ENCODE measurements at places on chromosomes 7 and 10.

DNA sequence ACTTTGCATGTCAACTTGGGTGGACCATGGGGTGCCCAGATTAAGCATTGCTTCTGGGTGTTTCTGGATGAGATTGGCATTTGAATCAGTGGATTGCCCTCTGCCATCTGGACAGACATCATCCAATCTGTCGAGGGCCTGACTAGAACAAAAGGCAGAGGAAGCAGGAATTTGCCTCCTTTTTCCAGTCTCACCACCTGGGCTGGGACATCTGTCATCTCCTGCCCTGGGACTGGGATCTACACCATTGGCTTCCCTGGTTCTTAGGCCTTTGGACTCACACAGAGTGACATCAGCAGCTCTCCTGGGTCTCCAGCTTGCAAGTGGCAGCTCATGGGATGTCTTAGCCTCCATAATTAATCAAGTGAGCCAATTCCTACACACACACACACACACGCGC, 10.3 kb downstream of the SLC13A4 start:
- no peak for DNase-seq

- no peak for DNase-seq
Observed at GRCh38 chr7:106057962-106058927, 53.9 kb downstream of the SYPL1 start.

DNA sequence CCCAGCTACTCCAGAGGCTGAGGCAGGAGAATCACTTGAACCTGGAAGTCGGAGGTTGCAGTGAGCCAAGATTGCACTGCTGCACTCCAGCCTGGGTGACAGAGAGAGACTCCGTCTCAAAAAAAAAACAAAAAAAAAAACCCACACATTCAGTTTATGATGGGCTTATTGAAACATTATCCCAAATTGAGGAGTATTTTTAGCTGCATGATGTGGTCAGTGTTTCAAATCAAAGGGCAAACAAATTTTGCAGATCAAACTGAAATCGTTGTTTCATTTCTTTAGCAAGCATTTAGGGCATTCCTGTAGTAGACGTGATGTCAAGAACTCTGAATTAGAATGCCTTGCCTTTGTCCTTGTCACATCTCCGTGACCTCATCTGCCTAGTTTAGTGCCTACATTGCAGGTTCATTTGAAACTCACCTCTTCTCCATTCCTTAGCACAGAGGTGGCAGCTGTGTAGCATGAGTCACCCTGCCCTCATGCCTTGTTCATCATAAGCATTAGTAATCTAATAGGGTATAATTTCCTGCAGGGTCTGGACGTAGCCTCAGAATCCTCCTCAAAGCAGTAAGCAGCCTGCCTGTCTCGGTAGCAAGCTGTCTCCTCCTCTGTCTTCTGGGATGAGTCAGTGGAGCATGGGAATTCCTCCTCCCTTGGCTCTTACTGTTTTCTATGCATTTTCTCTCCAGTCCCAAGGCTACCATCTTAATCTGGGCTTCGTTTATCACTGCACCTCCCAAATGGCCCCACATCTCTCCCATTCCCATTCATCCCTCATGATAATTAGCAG, 73.8 kb downstream of the CUL1 start:
- no peak for DNase-seq

DNA sequence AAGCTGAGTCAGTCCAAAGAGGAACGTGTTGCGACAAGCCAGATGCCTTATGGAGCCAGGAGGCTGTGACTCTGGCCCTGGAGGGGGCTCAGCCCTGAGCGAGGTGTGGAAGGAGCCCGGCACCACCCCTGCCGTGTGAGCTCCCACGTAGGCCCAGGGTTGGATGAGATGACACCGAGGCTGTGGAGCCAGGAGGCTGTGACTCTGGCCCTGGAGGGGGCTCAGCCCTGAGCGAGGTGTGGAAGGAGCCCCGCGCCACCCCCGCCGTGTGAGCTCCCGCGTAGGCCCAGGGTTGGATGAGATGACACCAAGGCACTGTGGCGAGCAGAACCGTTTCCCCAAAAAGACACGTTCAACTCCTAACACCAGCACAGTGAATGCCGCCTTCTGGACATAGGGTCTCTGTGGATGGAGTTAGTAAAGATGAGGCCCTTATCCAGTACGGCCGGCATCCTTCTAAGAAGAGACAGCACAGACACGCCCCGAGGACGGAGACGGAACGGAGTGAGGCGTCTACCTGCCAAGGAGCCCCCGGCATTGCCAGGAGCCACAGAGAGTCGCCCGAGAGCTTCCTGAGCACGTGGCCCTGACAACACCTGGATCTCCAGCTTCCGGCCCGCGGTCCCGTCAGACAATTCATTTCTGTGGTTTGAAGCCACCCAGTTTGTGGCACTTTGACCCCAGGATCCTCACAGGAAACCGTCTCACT, 472.5 kb downstream of the DNAJB6 start:
- no peak for DNase-seq

- DNase-seq, result no peak
Observed at GRCh38 chr10:104612571-104613205, 28.4 kb upstream of the SORCS3 start.

DNA sequence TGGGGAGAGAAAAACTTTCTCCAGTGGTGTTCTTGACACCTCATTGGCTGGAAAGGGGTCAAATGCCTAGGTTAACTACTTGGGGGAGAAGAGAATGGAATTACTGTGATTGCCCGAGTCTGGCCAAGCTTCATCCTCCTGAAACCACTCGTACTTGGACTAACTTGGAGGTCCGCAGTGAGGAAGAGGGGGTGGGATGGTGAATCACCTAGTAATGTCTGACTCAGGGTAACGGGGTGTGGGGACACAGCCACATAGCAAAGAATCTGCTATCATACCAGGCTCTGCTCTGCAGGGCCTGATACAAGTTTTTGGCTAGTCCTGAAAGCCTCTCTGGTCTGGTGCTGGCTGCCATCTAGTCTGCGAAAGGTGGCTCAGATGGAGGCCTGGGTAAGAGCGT, 190.9 kb downstream of the RPS24 start:
- no peak for DNase-seq

DNA sequence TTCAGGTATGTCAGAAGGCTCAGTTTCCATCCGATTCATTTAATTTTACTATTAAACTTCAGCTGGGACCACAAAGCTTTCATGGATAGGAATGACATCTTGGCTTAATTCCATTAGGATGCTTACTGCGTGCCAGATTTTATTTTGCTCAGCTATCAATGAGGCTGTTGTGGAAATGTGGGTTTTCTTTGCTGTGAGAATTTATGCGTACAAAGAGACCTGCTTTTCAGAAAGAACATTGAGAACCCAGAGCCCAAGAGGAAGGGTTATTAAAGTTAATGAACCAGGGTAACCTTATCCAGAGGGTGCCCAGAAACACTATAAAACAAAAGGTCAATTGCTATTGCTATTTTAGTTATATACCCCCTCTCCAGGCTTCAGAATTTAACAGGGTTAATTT, 98.3 kb downstream of the MKLN1 start:
- DNase-seq, result no peak

DNA sequence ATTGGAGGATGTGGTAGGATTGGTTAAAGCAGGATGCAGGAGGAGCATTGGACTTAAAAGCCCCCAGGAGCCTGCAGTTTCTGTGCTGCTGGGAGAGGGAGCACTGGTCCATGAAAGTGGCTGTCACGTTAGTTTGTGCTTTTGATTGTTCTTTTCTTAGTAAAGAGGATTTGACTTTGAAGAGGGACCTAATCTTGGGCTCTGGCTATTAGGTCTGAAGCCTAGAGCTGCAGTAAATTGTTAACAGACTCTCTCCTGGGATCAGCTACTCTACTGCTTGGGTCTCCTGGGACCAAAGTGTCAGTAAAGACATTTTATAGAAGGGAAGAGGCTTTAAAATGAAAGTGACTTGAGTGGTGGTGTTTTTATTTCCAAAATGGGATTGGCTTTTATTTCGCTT, 3.7 kb downstream of the ZFYVE27 start:
- no peak for DNase-seq

DNA sequence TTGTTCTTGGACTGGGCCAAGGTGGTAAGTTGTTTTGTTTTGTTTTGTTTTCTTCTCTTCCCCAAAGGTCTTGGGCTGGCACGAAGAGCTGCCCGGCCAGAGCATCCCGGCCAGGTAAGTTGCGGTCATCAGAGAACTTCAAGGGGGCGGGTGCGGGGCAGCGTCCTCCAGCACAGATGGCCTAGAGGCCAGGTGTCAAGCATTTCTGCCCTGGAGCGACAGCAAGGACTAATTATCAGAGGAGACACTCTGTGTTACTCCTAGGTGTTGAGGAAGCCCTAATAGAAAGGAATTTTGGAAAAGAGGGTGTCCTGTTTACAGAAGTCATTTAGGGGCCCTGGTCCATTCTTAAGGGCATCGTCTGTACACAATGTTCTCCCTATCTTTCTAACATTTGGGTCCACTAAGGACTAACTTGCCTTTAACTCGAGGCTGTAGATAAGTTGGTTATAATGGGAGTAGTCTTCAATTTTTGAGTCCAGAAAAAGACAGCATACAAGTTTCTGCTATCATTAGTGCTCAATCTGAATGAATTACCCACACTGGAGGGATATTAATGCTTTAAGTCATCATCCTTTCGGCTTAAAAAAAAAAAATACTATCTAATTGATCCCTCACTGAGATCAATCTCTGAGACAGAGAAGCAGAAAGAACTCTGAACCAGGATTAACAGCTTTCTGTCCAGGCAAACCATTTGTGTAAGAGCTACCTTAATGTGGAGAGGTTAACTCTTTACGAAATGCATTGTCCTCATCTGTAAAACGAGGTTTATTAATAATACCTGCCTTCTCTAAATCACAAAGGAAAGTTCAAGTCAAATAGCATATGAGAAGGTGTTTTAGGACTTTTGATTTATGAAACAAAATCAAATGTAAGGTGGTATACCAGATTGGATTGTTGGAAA, 1.5 kb downstream of the ITGB8 start:
- DNase-seq, result no peak

DNA sequence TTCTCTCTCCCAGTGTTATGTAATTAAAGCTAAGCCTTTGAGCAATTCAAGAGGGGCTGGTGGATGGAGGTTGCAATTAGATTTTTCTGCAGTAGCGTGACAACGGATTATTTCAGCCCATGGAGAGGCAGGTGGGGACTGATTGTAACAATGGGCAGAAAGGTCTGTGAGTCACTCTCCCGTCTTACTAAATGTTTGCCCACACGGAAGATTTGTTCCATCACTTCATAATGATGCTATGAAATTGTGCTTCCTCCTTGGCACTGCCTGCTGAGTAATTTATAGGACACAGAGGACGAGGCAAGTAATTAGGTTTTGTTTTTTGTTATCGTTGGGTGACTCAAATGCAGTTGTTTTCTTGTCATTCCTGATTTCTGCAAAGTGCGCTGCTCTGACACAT, 594.5 kb upstream of the DPP6 start:
- DNase-seq, result no peak

DNA sequence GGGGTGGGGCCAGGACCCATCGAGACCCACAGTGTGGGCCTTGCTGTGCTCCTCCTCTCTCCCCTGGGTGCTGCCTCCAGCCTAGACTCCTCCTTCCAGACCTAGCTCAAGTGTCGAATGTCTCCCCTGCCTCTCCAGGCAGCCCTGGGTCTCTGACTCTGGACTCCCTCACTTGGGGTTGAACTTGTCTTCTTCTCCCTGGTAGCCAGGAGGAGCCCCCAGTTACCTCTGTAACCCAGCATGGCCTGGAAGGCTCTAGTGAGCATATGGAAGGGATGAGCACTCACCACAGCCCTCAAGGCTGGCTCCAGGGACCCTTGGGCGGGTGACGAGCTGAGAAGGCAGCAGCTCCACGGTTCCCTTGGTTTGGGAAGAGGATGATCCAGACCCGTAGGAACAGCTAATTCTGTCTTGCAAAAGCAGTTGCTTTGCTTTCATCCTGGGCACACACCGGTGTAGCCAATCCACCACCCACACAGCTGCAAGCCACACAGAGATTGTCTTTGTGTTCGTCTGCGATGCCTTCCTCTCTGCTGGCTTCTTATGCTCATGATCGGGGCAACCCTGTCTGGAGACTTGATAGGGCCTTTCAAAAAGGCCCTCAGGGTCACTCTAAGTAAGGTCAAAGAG, 52.3 kb upstream of the ANTXRL start:
- DNase-seq, result no peak

- DNase-seq, result no peak
Observed at GRCh38 chr7:43584195-43584586, 1.3 kb downstream of the STK17A start.

- DNase-seq, result no peak
Observed at GRCh38 chr10:133275684-133276092, 980 bp downstream of the ADAM8 start.

DNA sequence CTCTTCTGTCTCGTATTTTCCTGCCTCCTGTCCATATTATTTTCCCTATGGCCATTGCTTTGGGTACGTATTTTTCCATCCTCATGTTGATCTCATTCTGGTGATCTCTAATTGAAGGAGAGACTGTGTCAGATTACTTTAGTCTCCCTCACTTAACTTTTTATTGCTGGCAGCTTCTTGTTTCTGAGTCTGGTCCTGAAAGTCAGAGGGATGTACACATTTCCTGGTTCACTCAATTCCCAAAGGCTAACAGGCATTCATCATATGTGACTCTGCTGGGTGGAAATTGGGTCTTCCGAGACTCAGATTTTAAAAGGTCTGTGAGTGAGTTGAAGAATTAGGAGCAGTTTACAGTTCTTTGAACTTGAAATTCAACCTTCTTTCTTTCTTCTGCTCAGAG, 10.9 kb downstream of the UMAD1 start:
- DNase-seq, result no peak

DNA sequence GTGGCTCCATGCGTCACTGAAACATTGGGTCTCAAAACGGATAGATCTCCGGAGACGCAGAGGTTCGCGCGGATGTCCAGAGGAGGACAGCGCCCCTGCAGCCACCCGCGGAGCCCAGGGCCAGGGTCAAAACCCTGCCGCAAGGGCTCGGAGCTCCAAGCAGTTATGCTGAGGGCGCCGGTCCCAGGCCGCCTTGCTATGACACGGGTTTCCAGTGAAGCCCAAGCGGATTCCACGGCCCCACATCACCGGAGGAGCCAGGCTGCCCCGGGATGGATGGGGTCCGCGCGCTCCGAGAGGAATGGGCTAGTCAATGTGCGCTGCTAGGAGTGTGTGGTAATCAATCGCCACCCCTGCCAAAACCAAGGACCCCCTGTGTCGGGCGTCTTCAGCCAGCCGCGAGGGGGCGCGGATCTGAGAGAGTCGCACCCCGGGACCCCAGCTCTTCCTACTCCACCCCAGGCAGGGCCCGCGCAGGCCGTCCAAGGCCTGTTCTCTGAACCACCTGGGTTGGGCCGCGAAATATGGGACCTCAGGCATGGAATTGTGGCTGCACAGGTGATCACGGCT, 5.6 kb upstream of the EMX2 start:
- DNase-seq, result no peak

DNA sequence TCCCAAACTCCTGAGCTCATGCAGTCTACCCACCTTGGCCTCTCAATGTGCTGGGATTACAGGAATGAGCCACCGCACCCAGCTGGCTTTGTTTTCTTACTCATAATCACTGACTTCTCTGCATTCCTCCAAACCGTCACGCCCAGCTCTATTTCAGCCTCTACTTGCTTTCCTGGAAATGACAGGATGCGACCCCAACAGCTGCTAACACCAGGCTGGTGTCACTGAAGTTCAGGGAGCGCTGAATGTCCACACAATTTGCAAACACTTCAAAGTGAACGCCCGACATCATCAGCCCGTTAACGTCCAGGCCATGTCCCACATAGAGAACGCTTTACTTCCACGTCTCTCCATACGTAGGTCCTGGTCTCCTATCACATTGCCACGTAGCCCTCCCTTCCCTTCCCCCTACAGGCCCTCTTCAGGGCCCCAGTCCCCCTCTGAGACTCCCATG, 12.8 kb upstream of the PROSER2 start:
- DNase-seq, result no peak

GRCh38 chr7:110399421-110399820, 691.5 kb upstream of the LRRN3 start:
- no peak for DNase-seq
